Fibroblast of villous mesenchyme (primary cell): ENCODE measurements at places on chromosomes 11 and 22.

- DNase-seq = peak; percentile 2
Measured at GRCh38 chr11:20388096-20389055, 860 bp downstream of the PRMT3 start.

DNA sequence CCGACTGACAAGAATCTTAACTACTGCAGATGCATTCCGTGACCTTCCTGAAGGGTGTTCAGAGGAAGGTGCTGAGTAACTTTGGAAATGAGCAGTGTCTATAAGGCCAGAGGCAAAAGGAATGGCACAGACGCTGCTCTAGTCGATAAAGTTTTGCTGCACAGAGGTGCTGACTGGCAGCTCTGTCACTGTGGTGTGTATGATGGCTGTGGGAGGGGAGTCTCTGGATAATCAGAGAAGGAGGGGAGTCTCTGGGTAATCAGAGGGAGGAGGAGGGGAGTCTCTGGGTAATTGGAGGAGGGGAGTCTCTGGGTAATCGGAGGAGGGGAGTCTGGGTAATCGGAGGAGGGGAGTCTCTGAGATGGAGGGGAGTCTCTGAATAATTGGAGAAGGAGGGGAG is 18.4 kb downstream of the PTDSS2 start:
- DNase-seq = no peak

DNA sequence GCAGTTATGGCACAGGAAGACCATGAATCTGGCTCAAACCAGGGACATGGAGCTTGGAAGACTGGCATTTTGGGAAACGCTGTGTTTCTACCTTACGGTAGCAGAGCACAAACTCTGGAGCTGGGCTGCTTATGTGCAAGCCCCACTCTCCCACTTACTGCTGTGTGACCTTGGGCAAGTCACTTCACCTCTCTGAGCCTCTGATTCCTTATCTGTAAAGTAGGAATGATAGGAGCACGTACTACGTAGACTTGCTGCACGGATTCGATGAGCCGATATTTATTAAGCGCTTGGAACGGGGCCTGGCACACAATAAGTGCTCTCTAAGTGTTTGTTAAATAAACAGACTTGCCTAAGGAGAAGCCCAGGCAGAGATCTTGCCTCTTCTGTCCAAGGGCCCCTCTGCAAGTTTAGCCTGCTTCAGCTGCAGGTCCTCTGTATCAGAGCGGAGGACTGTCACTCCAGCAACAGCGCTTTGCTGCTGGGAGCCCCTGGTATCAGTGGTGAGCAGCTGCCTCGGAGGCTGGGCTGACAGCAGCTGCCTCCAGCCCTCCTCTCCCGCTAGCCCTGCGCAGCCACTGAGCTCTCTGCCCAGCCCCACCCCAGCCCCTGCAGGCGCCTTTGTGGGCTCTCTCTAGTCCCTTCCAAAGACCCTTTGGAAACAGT is 96.9 kb upstream of the ANO1 start:
- DNase-seq = no peak

DNA sequence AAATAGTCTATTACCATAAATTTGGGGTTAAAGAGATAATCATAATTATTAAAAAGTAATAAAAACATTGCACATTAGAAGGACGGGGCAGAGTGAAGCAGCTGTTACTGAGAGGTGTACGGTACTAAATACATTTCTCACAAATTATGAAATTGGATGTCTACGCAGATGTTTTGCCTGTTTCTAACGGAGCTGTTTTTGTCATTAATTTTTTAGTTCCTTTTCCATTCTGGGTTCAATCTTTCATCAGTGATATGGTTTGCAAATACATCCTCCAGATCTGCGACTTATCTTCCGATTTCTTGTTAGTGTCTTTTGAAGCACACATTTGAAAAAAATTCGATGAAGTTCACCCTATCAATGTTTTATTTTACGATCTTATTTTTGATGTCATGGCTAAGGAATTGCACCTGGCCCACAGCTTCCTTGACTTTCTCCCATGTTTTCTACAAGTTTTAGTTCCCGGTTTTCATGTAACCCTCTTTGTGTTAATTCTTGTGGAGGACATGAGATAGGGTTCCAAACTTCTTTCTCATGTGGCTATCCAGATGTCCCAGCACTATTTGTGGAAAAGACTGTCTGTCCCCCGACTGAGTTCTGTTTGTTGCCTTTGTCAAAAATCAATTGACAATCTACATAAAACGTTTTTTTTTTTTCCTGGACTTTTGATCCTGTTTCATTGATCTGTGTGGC is 21.3 kb upstream of the KRTAP5-6 start:
- no peak for DNase-seq

DNA sequence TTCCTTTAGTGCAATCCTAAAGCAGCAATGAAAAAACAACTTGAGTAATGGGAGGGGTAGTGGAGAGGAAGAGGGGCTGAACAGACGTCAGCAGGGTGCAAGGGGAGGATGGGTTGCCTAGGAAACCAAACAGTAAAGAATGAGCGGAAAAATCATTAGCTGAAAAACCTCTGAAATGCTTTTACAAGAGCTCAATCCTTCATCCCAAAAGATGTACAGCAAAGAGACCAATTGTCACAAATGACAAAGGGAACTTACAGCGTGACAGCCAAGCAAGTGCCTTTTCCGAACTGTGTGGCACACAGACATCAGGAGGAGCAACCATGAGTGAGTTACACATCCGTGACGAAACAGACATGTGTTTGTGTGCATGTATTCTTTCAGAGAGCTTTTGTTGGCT is 104.6 kb downstream of the SIK3 start:
- DNase-seq = no peak

DNA sequence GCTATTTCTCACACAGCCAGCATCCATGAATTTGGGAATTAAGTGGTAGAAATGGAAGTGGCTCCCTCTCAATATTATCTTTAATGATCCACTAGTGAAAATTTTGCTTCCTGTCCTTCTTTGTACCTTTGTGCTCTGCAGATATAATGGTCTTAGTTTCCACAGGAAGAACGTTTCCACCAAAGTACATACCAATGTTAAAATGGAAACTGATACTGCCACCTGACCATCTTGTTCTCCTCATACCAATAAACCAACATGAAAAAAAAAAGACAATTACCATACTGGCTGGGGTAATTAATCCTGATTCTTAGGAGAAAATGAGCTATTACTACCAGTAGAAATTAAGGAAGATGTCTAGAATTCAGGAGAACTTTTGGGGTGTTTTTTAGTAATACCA is 32.3 kb downstream of the C11orf65 start:
- no peak for DNase-seq

DNA sequence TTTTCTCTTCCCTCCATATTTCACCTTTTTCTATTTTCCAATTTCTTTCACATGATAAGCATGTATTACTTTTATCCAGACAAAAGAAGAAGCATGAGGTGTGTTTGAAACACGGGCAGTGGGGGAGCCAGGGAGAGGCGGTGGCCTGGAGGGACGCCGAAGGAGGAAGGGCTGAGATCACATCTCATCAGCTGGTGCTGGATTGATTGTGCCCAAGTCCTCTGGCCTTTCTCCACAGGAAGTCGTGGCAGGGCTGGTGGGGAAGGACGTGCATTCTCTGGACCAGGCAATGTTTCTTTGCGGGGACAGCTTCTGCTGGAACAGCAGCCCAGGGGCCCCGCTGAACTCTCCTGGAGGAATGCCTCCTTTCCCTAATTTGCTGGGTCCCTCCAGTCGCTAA is 82.9 kb downstream of the MIAT start:
- no peak for DNase-seq

DNA sequence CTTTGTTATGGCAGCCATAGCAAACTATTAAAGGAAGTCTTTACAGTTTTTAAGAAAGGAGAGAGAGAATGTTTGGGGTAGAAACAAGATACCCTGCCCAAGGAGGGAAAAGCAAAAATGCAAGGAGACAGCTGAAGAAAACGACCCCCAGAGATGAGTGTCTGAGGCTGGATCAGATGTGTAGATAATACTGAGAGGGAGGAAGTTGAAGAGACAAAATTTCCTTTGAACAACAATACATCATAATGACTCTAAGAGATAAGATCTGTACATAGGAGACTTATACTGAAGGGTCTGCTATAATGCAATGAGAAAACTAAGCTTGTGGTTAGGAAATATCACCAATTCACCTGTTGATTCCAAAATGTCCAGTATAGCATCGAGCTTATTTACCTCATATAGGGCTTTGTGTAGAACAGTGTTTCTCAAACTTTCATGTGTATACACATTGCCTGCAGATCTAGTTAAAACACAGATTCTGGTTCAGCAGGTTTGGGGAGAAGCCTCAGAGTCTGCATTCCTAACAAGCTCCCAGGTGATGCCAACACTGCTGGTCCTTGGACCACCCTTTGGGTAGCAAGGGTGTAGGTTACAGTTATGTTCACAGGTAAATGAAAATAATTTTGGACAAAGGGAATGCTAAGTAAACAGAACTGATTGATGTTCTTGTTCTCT is 5.8 kb upstream of the CEP295 start:
- DNase-seq = no peak

DNA sequence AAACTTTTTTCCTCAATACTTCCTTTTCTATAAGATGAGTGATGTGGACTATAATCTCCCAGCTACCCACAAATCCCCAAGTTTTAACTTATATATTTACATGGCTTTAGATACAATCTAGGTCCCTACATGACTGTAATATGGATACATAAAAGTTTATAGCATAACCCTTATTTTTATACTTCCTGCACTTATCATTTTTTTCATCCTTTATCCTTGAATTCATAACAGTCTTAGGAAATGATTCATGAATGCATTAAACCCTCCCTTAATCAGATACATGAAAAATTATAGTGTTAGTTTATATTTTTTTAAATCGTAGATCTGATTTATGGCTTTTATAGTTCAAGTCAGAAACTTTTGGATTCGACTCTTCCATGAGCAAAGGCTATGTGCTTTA is 195.8 kb downstream of the MAML2 start:
- peak; percentile 45 for DNase-seq

GRCh38 chr11:118045191-118045590 is 31.7 kb upstream of the TMPRSS4 start:
- no peak for DNase-seq

DNA sequence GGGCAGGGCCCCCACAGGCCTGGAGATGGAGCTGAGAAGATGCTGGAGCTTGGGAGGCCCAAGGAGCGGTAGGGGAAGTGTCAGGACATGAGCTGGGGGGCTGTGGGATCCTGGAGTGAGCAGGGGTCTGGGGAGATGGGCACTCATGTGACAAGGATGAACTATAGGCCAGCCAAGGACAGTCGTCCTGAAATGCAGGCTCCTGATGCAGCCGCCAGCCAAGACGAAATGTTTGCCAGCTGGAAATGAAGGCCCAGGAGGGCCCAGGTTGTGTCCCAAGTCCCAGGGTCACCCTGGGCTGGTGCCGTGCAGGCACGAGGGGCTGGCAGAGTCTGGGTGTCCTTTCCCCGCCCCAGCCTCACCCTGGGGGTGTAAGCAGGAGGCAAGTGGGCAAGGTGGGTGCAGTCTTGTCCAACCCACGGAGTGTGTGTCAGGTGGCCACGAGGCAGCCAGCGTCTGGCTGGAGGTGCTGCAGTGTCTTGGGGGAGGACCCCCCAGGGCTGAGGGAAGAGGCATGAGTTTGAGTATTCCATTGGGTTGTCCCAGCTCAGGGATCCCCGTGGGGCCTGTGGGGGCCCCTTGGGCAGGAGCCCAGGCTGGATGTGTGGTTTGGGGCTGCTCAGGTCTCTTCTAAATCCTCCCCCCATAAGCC is 21.4 kb downstream of the MRGPRG start:
- no peak for DNase-seq

- DNase-seq = peak; percentile 2
Measured at GRCh38 chr11:118002541-118003423, 16.6 kb downstream of the IL10RA start.
